Activated CD8-positive, alpha-beta memory T cell treated with anti-CD3 and anti-CD28 coated beads, Interleukin-2, amount 50 U/mL, for 4 hours (primary cell): ENCODE measurements at places on chromosomes 7 and 10.

- DNase-seq: no peak
Observed at GRCh38 chr10:116849248-116850057, at the start of gene ENO4. ENO4 (plus strand) TSS chr10:116849499; CDS start chr10:116849567, 68 bp downstream.

DNA sequence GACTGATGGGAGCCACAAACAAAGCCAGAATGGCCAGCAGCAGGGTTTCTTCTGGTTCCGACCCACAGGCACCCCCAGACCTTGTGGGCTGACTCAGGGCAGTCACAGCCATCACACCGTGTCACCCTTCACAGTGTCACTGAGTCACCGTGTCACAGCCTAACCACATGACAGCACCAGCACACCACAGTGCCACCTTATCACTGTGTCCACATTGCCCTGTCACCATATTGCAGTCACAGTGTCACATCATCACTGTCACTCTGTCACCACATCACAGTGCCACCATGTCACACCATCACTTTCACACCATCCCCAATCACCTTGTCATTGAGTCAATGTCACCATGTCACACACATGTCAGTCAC, 77.0 kb downstream of the OAT start:
- no peak for DNase-seq

DNA sequence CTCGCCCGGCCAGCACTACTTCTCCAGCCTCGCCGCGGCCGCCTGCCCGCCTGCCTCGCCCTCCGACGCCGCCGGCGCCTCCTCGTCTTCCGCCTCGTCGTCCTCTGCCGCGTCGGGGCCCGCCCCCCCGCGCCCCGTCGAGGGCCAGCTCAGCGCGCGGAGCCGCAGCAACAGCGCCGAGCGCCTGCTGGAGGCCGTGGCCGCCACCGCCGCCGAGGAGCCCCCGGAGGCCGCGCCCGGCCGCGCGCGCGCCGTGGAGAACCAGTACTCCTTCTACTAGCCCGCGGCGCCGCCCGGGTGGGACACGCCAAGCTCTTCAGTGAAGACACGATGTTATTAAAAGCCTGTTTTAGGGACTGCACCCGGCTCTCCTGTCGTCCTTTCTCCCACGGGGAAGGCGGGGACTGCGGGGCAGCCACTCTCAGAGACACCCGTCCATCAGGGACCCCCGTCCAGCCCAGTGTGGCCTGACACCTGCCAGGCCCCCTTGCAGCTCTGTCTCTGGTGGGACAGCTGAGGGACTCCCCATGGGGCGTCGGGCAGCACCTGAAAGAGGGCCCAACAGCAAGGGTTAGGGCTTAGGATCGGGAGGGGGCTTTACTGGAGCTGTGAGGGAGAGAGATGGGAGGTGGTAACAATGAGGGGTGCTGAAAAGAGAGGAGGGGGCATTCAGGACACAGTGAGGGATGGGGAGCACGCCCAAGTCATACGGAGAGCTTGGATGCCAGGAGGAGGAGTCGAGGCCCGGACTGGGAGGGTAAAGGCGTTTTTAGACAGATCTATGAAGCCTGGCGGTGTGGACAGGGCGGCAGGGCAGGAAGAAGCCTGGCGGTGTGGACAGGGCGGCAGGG, 34.7 kb downstream of the SPDYE6 start:
- DNase-seq: no peak

GRCh38 chr7:38291117-38291647, 17.7 kb upstream of the TARP start:
- no peak for DNase-seq

- DNase-seq: no peak
Observed at GRCh38 chr7:40899151-40899550, 764.3 kb downstream of the SUGCT start.

GRCh38 chr7:11748884-11749283, 83.1 kb downstream of the THSD7A start:
- no peak for DNase-seq

- DNase-seq: no peak
Observed at GRCh38 chr7:55157764-55158105, 138.9 kb downstream of the EGFR start.
